ENCODE measurements at places on chromosomes 1 and 21.
A peak's percentile ranks its signal among the peaks of the same experiment; 100 is the strongest.

GRCh38 chr1:116325104-116325503 lies 47.9 kb upstream of the ATP1A1 start:
- DNase-seq: no peak

GRCh38 chr21:41819856-41820281 lies 53.0 kb upstream of the RIPK4 start:
- no peak for DNase-seq

DNA sequence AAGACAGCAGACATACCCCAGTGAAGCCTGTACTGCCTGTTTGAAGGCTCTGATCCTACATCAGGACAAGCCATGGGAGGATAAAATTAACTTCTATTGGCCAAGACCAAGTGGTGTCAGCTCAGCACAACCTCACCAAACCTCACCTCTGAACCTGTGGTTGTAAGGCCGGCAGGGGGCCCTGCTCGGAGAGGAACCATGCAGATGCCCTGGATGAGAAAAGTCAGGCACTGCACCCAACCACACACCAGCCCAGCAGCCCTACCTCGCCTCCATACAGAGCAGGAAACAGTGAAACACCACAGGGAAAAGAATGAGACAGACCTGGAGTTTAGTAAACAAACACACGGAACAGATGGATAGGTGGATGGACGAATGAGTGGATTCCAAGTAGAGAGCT lies 70.0 kb upstream of the PAX7 start:
- no peak for DNase-seq

DNA sequence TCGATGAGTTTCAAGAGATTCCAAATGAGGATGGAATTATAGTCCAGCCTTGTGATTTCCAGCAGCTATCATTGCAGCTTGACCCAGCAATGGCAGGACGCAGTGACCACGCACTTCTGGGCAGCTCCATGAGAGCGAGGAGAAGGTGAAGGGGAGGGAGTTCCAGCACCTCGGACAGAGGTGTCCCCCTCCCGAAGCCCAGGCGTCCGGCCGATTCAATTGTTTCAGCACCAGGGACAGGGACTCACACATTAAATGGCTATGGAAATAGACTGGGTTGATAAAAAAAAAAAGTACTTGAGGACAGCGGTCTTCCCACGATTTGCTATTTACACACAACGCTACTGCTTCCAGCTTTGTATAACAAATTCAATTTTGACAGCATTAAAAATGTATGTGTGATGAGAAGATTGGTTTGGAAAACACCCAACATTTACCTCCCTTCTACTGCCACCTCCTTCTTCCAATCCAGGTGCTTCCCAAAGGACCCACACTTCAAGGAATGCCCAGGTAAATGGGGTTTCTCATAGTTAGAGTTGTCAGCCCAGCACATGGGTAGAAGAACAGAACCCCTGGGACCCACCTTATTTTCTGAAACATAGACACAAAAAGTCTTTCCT lies 71.8 kb downstream of the DISP3 start:
- DNase-seq: peak; percentile 49

DNA sequence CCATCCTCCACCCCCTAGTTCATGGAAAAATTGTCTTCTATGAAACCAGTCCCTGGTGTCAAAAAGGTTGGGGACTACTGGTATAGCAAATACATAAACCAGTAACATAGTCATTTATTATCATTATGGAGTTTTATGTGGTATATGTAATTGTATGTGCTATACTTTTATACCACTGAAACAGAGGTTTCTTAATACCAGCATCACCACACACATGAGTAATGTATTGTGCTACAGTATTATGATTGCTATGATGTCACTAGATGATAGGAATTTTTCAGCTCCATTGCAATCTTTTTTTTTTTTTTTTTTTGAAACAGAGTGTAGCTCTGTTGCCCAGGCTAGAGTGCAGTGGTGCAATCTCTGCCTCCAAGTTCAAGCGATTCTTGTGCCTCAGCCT lies 5.7 kb upstream of the PAXBP1 start:
- no peak for DNase-seq

DNA sequence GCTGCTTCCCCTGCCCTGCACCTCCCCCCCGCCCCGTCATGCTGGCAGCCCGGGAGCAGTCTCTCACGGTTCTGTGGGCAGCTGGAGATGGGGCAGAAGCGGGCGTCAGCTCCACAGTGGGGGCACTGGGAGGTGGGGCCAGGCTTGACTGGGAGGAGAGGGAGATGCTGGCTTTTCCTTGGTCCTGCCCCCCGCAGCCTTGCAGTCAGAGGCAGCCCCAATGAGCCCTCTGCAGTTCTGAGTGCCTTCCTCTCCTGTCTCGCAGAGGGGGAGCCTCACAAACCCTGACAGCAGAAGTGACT lies 21.7 kb downstream of the ARHGEF10L start:
- DNase-seq: no peak

Data from foreskin fibroblast (primary cell).